Small intestine (tissue), 16 donors: ENCODE measurements at places on chromosomes 1 and 21. TPM values are rescaled to one million over a fixed set of nuclear protein-coding genes. Genes with fewer than 3 reads are reported as not detected.

Gene TGFB2
- 0.81 TPM for polyA plus RNA-seq

Gene FCGR3B
- 0.22 TPM for polyA plus RNA-seq

Gene DCDC2B
- not detected for polyA plus RNA-seq

Gene CELA2B
- not detected for polyA plus RNA-seq

Gene CD1E
- polyA plus RNA-seq = not detected

Gene LMOD1
- 2.5 TPM for polyA plus RNA-seq

Gene WDTC1
- 14.6 TPM for polyA plus RNA-seq

Gene SELP
- polyA plus RNA-seq = 1.4 TPM
